NB4 (cell line): ENCODE measurements at places on chromosomes 4 and X.

GRCh38 chr4:123412700-123413512, 16.3 kb downstream of the SPRY1 start:
- no peak for DNase-seq

GRCh38 chr4:3263053-3263875, 14.3 kb downstream of the MSANTD1 start:
- DNase-seq, result no peak

DNA sequence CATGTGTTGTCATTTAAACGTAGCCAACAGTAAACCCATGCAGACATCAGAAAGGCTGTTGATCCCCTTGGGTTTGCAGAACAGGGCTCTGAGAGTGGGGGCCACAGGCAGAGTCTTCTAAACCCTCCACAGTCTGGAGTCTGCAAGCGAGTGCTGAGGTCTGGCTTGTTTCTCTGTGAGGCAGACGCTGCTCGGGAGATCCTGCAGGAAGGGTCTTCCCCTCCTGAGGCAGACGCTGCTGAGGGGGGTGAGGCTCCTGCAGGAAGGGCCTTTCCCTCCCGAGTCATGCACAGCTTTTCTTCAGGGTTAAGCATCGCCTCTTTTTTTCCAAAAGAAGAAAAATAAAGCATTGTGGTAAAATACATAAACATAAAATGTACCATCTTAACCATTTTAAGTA, 17.1 kb upstream of the PDE6B start:
- no peak for DNase-seq

- peak; percentile 86 for DNase-seq
These were observed 5.3 kb upstream of the OTC start for GRCh38 chrX:38347136-38347535.

DNA sequence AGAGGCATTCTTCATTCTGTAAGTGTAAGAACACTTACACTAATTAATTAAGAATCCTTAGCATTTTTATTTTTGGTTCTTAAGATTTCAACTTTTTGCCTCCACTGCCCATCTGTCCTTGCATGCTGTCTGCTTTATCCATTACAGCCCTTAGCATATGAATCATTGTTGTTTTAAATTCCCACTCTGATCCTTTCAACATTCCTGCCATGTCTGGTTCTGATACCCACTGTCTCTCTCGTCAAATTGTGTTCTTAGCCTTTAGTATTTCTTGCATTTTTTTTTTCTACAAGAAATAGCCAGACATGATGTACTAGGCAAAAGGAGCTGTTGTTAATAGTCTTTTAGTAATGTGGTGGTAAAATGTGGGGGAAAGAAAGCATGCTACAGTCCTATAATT, 1360.0 kb downstream of the TECRL start:
- no peak for DNase-seq

DNA sequence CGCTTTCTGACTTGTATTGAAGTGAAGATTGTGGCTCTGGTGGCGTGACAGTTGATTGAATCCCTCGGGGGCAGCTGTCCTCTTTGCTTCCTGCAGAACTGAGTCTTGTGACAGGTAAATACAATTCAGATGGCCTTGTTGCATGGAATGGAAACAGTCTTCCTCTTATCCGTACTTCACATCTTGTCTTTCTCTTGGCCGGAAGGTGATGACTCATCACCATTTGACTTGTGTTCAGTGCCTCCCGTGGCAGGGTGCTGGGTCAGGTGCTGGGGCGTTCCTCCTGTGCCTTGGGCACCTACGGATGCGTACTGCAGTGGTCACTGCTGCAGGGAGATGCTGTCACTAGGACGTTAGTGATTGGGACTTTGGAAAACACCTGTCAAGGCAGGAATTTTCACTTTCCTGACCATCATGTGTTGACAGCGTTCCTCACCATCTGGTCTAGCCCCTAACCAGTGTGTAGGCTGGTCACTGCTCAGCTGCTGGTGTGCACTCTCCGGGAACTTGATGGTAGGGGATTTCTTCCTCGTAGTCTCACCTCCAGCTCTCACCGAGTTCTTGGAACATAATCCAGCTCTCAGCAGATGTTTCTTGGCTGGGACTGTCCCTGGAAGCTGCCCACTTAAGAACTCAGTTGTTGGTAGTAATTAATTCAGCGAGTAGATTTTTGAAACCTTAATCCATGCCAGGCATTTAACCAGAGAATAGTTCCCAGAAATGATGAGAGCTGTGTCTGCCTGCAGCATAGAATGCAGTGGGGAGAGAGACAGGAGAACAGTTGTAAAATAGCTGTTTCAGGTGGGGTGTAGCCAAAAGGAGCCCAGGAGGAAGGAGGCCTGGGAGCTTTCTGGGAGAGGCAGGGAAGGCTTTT, 7.2 kb downstream of the TBC1D14 start:
- peak; percentile 93 for DNase-seq

GRCh38 chrX:18994713-18995112, 10.8 kb upstream of the PHKA2 start:
- DNase-seq, result no peak

DNA sequence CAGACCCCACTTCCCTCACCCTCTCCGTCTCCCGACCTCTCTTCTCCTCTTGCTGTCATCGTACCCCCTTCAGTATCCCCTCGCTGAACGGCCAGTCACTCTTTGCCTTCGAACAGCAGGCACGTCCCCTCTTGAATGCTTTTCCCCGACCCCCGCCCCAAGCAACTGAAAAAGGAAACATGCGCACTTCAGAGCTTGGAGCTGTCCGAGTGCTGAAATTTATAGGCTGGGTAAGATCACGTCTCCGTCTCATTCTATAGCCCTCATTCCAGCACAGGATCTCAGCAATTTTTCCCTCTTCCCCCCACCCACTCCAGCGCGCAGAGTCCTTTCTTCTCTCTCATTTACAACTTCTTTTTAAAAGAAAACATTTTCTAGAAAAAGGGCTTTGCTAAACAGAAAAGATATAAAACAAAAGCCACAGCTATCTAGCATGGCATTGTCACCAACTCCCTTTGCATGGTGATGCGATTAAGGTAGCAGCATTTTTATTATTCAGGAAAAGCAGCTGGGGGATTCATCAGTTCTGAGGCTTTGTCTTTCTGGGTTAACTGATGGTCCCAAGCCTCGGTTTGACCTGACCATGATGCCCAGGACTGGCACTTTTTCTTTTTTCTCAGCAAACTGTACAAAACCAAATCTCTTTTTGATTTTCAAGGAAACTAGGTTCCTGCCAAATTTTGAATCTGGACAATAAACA, at the start of gene GLRA2:
TSS of gene GLRA2 (plus strand) at position 247 of the 700 bp plus-strand sequence. CDS start 522 bp downstream, outside the sequence.
- peak; percentile 27 for DNase-seq

- DNase-seq, result peak; percentile 9
These were observed 1.7 kb upstream of the GPR143 start for GRCh38 chrX:9767375-9767774.

DNA sequence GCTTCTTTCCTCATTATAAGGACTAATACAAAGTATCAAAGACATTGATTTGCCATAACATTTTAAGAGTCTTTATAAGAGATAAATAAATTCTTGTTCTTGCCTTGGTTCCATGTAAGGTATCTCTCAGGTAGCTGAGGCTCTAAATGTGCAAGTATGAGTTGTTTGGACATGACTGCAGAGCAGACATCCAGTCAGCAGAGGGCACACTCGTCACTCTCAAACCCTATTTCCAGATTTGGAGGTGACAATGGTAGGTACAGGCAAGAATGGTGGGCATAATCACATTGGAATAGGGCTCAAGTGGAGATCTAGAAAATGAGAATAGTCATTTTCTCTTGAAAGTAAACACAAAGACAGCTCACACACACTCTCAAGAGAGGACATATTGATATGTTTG, 133.3 kb upstream of the ZIC3 start:
- peak; percentile 40 for DNase-seq

- DNase-seq, result peak; percentile 2
These were observed 53.5 kb upstream of the NPFFR2 start for GRCh38 chr4:71978210-71978835.

GRCh38 chrX:40265936-40266335, 168.2 kb upstream of the BCOR start:
- DNase-seq, result peak; percentile 18

DNA sequence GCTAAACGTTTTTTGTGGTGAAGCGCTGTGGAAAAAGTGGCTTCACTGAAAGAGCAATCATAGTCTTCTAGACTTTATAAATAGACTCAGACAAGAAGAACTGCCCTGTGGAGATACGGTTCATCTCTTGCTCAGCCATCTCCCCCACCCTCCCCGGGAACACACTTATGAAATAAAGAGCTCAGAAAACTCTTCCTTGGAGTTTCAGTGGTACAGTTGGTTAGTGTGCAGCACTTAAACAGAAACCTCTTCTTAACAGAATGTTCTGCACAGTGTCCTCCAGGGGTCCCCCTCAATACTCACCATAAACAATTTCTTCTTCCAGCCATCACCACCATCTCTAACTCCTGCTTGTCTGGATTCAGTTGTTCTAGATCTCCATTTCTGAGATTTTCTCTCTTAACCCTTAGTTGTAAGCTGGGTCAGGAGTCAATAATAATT, 313.0 kb downstream of the ARHGAP10 start:
- peak; percentile 11 for DNase-seq

- no peak for DNase-seq
These were observed 311.1 kb downstream of the INPP4B start for GRCh38 chr4:142535009-142535408.

DNA sequence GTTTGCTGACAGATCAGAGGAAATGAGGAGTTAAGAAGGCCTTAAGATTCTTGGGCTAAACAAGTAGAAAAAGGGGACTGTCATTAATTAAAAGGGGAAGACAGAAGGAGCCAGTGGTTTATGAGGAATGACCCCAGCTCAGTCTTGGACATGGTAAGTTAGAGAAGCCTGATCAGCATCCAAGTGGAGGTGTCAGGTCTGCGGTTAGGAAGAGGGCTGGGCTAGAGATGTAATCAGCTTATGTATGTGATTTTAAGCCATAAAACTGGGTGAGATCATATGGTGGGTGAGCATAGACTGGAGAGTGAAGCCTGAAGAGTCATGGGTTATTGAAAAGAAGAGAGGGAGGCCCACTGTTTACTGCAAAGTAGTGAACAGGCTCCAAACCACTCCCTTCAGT, 246.1 kb downstream of the NR3C2 start:
- DNase-seq, result no peak

DNA sequence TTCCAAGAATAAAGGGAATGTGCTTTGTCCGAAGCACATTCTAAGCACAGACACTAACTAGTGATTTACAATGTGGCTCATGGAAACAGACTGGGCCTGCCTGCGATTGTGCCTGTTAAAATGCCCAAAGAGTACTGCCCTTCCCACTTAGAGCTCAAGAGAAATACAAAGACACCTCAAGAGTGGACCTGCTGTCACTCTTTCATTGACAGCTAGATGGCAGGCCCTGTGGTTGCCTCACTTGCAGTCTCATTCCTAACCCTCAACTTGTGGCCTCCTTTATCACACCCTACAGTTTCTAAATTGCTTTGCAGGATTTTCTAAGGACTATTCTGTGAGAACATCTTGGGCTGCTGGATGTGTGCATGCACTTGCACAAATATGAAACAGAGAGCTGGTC, 331.0 kb upstream of the EMCN start:
- peak; percentile 40 for DNase-seq

DNA sequence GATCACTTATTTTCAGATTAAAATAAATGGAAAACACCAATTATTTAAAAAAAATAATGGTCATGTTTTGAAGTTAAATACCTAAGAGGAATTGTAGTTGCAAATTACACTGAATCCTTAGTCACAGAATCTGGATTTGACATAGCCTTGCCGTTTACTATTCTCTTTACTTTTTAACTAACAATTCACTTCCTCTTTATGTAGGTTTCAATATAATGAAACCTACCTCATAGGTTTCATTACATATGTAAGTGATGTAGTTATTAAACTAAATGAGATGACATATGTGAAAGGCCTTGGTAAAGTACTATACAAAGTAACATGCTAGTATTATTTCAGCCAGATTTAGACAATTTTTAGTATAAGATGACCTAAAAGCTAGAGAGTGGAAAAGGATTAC, 6.5 kb downstream of the SPP1 start:
- no peak for DNase-seq

DNA sequence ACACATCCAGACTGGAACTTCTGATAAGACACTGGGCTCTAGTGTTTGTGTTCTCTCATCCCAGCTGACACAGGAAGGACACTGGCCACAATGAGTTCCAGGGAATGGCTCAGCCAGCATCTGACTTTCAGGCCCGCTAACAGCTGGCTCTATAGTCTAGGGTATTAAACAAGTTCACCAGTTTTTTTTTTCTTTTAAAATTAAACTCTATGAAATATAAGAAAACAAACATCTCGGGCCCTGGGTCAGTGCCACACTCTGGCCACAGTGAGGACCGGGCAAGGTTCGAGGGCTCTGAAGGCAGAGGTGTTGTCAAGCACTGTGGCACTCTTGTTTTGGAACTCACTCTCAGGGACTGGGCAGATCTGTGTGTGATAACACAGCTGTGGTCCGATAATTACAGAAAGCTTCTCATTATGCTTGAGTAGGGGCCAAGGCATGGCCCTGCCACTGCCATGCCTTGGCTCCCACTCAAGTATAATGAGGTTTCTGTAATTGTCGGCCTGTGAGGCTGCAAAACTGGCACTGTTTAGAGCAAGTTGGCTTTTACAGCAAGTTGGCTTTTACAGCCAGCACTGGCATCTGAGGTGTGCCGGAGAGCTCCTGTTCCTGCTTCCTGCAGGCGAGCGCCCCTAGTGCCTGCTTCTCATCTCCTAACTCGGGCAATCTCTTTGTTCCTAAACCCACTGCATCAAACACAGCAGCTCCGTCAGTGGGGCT, 62.8 kb downstream of the PPP1R2C start:
- DNase-seq, result no peak

DNA sequence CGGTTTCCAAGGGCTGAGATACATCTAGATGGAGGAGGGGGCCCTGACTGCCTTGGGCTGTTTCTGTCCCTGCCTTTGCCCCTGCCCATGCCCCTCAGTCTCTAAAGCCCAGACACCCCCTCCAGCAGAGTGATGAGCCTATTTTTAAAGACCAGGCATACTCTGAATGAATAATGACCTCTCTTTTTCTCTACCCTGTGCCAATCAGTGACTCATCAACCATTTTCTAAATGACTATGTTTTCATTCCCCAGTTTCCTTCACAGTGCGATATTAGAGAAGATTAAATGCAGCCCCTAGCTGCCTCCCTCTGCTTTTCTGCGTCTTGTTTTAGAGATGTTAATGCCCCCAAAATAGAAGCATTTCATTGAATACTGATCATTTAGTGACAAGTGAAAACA, 15.5 kb upstream of the NHS start:
- no peak for DNase-seq
